AG08396 (cell line): ENCODE measurements at places on chromosomes 3 and 15.

DNA sequence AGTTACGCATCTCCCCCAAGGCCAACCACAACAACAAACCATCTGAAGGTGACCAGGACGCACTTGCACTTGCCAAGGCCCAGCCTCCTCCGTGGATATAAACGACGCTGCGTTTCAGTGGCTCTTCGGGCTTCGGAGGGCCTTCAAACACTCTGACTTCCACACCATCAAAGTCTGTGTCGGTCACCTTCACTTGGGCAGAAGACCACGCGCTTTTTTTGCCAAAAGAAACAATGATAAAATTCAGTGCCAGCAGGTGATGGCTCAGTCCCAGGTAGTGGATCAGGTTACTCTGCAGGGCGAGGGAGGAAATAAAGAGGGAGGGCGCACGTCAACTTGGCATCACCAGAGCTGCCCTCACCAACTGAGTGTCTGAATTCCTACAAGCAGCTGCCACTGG is 63.0 kb downstream of the NCEH1 start:
- no peak for DNase-seq

DNA sequence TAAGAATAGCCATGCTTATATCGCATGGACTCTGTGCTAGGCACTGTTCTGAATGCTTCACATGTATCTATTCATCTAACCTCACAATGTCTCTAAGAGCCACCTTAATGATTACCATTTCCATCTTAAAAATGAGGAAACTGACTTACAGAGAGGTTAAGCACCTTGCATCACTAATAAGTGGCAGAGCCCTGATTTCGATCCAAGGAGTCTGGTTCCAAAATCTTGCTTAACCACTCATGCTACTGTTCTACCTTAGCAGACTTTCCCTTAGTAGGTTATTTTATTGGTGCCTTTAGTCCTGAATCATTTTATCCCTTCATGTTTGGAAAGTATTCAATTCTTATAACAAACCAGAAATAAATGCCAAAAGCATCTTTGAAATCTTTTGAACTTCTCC is 89.2 kb upstream of the DCBLD2 start:
- no peak for DNase-seq

GRCh38 chr3:70090322-70090913 is 90.9 kb downstream of the SAMMSON start:
- peak; percentile 13 for DNase-seq

DNA sequence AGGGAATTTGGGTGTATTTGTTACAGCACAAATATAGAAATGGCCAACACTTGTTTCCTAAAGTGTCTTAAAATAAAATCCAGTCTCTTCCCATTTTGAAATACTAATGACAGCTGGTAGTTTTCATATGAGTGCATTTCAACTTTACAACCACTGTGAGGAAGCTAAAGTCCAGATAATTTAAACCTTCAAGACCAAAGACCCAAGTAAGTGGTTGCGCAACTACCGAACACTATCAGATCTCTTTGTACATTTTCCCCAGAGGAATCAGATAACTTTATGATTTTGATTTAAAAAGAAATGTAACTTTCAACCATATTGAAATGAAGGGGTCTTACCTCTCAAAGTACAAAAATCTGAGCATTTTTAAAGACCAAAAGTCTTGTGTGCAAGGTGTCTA is 14.3 kb downstream of the BCL2L10 start:
- DNase-seq = no peak

- DNase-seq = no peak
These were observed 17.4 kb upstream of the CHD2 start for GRCh38 chr15:92882697-92883162.

DNA sequence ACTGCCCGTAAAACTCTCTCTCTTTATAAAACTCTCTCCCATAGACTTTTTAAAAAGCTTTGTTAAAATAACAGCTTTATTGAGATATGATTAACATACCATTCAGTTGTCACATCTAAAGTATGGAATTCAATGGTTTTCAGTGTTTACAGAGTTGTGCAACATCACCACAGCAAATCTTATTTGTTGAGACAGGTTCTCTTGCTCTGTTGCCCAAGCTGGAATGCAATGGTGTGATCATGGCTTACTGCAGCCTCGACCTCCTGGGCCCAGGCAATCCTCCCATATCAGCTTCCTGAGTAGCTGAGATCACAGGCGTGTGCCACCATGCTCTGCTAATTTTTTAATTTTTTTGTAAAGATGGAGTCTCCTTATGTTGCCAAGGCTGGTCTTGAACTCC is 35.9 kb upstream of the TRAK1 start:
- no peak for DNase-seq

- DNase-seq = peak; percentile 72
These were observed 60.9 kb downstream of the STRIT1 start for GRCh38 chr3:155232605-155233004.
